ENCODE measurements at places on chromosomes 3 and 15. TPM values are rescaled to one million over a fixed set of nuclear protein-coding genes. Genes with fewer than 3 reads are reported as not detected.

DNA sequence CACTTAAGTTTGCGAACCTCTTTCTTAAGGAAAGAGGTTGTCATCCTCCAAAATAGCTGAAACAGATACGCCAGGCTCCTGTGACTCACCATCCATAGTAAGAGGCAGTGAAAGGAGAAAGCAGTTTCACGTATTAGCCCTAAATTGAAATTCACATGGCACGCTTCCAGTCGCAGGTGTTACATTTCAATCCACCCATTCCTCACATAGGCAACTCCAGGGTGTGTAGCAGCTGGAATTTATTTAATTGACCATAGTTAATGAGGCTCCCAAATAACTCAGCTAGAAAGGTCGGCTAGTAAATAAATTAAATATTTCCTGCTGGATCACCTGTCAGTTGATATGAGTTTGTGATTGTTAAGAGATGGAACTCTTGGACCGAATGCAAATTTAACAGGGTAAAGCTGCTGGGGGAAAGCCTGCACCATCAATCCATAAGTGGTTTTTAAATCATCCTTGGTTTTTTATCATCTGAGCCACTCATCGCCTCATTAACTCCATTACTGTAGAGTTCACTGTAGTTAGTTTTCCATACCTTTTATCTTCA lies 19.6 kb downstream of the NSUN3 start:
- peak; percentile 71 for DNase-seq

GRCh38 chr3:182327196-182327681 lies 466.1 kb upstream of the ATP11B start:
- DNase-seq, result peak; percentile 84

The UROC1 gene
- total RNA-seq, result not detected

- DNase-seq, result peak; percentile 18
These were observed 57.3 kb downstream of the NECTIN3 start for GRCh38 chr3:111128884-111129283.

The GNAT1 gene
- total RNA-seq, result 0.05 TPM

DNA sequence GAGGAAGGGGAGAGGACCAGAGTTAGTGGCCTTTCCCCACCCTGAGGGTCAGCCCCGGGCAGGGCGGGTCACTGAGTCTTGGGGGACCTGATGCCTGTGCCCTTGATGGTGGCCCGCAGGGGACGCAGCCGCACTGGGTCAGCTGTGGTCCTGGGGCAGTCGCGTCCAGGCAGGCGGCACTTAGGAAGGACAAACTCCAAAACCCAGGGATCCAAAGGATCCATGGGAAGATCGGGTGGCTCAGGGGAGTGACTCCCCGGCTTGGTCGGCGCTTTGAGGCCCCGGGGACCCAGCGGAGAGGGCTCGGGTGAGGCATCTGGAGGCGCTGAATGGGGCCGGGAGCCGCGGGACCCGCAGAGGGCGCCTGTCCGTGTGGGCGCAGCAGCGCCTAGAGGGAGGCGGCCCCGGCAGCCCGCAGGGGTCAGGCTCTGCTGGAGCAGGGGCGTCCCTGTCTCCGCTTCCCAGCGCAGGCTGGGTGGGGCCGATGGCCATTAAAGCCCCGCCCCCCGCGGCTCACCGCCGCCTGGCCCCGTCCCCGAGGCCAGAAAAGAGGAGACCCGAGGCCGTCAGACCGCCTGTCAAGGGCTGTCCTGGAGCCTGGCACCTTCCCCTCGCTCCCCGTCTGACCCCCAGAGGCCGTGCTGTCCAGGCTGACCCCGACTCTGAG lies 17.5 kb downstream of the CIDEC start:
- no peak for DNase-seq

DNA sequence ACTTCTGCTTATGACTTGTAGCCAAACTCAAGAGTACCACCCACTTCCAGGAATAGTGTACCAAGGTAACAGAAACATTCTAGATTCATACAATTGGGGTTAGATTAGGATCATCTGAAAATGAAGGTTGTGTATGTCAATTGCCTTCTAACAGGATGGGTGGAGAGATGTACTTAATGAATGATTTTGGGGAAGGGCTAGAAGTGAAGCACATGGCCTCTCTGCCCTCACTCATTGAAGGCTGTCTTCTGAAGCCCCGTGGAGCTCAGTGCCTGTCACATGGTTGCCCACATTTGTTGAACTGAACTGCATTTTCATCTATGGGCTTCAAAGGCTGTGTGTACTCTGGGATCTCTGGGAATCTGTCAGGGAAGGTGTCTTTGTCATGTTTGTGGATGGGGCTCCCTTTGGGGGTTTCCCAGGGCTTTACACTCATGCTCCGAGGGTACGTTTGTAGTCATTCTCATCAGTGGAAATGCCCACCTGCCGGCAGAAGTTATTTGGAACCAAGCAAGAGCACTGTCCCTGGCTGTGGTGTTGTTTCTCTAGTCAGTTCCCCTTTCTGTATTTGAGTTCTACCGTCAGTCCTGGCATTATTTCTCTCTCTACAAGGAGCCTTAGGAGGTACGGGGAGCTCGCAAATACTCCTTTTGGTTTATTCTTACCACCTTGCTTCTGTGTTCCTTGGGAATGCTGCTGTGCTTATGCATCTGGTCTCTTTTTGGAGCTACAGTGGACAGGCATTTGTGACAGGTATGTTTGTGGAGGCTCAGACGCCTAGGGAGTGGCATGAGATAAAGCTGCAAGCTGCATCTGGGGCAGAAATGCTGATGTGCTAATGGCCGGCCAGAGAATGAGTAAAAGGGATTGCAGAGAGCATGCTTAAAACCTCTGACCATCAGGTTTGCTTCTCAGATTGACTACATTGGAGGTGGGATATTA lies 22.4 kb downstream of the CD86 start:
- no peak for DNase-seq

The PPP1R14D gene
- total RNA-seq, result not detected

- DNase-seq, result no peak
These were observed 76.0 kb downstream of the SSR3 start for GRCh38 chr3:156478891-156479290.

The ATOSA gene
- 51.5 TPM for total RNA-seq

GRCh38 chr15:88243895-88244787 lies 12.4 kb downstream of the NTRK3 start:
- DNase-seq, result peak; percentile 7

DNA sequence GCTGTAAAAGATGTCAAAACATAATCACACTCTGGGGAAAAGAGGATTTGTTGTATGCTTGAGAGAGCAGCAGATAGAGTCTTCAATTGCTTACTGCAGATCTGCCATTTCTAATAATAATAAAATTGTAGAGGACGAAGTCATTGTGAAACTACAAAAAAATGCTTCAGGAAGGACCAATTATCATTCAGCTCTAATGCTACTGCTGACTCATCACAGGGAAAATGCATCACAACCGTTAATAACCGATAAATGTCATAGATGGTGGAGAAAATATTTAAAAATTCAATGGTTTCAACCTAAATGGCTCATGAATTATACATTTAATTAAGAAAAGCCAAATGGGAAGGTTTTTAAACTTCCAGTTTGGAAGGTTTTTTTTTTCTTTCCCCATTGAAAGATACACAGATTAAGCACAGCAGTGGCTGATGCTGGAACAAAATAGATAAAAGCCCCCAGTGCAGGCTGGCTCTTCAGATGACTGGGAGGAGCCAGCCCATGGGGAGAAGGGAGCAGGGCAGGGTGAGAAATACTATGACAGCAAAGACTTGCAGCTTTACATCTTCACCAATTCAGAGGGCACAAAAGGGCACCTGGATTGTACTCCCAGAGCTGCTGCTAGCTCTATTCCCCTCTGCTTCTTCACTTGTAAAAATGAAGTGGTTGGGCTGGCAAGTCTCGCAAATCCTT lies 196.1 kb downstream of the CNTN6 start:
- DNase-seq, result no peak

- peak; percentile 36 for DNase-seq
These were observed 41.1 kb upstream of the AP3B2 start for GRCh38 chr15:82750831-82751180.

GRCh38 chr15:96589864-96590263 lies 259.4 kb downstream of the NR2F2 start:
- no peak for DNase-seq

The B3GALNT1 gene
- total RNA-seq, result 32.7 TPM

The VEPH1 gene
- total RNA-seq, result 19.3 TPM

DNA sequence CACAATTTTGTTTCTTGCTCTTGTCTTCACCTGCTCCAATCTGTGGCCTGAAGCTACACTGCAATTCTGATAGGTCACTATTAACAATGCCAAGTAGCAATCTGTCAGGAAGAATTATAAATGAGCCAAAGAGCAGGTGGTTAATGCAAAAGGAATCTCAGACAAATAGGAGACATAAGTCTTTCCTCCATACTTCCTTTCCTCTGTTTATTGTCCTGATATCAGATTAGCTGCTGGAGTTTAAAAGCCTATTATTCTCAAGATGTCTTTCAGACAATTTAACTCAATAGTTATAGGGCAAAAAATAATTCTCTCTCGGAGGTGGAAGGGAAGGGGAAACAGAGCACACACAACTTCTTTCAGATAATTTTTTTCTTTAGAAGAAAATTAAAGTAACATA lies 491.6 kb downstream of the MFSD1 start:
- DNase-seq, result no peak

The OR5H6 gene
- total RNA-seq, result not detected

The MYLK gene
- total RNA-seq, result 112 TPM

The ADAMTSL3 gene
- total RNA-seq, result 20.7 TPM
